T follicular helper cell (primary cell): ENCODE measurements at places on chromosomes 2 and 18.

- no peak for DNase-seq
These were observed 366.7 kb upstream of the SPHKAP start for GRCh38 chr2:228548230-228548629.

DNA sequence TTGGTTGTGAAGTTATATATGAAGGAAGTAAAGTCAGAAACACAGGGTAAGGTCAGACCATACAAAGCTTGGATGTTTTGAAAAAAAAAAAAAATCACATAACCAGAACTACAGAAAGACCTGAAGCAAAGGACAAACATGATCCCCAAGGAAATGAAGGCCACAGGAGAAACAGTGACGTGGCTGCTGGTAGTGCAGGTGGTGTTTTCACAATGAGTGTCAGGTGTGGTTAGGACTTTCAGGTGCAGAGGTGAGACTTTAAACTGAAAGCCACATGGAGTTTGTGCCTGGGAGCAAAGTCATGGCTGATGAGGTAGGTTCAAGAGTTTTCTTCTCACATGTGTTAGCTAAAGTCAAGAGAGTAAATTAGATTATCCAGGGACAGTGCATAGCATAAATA, 270.7 kb downstream of the PIEZO2 start:
- no peak for DNase-seq

DNA sequence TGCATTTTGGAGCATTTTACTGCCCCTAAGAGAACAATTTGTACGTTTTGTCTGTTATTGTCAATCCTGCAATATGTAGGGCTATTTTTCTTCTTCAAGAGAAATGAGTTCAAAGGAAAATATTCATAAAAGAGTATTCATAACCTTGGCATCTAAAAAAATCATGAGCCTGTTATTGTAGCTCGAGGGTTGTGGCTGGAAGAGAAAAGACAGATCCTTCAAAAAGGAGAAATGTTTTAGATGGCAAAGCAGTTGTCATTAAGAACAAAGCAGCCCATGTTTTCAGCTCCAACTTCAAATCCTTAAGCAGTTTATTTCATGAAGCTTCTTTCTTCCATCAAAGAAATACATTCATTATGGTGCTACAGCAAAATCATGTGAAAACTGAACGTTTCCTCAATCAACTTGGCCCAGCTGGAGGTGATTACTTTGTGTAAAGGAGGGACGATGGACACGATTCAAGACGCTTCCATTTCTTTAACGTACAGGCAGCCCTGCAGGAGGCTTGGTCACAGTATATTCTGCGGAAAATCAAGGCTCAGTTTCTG, 31.4 kb downstream of the QPCT start:
- DNase-seq = no peak

GRCh38 chr2:46667945-46668344, 188.6 kb downstream of the TMEM247 start:
- no peak for DNase-seq

DNA sequence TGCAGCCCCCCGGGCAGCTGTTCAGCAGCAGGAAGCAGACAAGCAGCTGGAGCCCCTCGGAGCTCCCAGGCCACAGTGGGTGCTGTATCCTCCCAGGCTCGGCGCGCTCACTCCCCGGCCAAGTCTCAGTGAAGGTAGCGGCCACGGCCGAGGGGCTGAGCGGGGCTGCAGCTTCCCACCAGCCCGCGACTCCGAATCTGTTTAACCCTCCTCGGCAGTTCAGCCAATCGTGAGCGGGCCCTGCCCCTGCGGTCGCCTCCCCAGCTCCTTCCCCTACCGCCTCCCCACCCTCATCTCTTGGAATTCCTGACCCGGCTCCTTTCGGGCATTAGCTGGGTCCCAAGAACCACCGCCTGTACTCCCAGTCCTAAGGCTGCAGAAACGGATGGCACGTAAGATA, at the start of gene RESP18:
Gene RESP18 (minus strand): TSS at position 203 of the 400 bp plus-strand sequence.
- no peak for DNase-seq

DNA sequence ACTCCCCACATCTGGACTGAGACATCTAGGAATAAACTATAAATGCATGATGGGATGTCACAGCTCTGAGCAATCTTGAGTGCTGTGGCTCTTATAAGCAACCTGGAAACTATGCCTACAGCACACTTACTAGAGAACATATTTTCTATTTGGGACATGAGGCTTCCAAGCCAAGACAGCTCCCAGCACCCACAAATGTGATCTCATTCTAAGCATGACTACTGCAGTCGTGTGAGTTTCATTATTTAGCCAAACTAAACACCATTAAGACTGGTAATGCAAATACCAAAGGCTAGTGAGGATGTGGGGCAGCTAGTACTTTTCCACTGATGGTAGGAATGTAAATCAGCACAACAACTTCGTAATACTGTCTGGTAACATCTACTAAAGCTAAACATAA, 72.5 kb downstream of the RTTN start:
- DNase-seq = no peak

GRCh38 chr2:164606557-164606956, 14.7 kb downstream of the GRB14 start:
- no peak for DNase-seq
